ENCODE measurements at places on chromosomes 7 and 10.

- no peak for DNase-seq
Measured at GRCh38 chr7:140998715-140999114, 16.0 kb downstream of the MRPS33 start.

DNA sequence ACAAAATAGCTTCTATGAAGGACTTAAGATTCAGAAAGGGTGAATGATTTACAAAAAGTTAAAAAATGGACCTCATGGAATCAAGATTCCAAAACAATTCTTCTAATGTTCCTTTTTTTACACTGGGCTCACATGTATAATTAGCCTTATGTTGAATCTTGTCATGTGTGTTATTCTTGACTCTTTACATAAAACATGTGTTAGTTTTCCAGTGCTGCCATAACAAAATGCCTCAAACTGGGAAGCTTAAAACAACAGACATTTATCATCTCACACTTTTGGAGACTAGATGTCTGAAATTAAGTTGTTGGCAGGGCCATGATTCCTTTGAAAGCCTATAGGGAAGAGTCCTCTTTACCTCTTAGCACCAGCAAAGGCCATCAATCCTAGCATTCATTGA is 192.5 kb upstream of the SORCS1 start:
- no peak for DNase-seq

GRCh38 chr10:114881417-114881816 is 56.6 kb upstream of the TRUB1 start:
- no peak for DNase-seq

- DNase-seq = no peak
Measured at GRCh38 chr10:3850999-3851937, 66.3 kb upstream of the KLF6 start.

- no peak for DNase-seq
Measured at GRCh38 chr7:30241767-30242166, 42.6 kb upstream of the ZNRF2 start.

- no peak for DNase-seq
Measured at GRCh38 chr7:142024547-142024946, 28.9 kb downstream of the MGAM start.

DNA sequence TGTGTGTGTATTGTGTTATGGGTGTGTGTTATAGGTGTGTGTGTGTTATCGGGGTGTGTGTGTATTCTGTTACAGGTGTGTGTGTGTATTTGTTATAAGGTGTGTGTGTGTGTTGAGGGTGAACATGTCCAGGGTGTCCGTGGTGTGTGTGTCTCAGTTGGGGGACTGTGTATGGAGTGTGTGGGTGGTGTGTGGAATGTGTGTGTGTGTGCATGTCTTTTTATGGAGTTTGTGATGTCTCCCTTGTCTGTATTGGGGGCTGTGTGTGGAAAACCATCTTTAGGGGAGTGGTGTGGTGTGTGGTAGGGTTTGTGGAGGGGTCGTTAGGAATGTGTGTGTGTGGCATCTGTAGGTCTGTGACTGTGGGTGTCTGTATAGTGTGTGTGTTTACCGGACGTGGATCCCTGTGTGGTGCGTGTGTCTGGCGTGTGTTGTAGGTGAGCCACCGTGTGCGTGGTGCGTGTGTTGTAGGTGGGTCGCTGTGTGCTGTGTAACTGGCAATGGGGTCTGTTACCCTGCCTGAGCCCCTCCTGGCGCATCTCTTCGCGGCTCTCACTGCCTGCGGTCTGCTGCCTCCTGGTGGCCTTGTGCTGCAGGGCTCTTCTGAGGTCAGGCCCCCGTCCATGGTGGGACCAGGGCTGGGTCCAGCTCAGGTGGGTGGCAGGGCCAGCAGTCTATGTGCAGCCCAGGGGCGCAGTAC is 61.7 kb downstream of the PALD1 start:
- peak; percentile 37 for DNase-seq

GRCh38 chr7:105653441-105654005 is 72.2 kb upstream of the EFCAB10 start:
- DNase-seq = no peak

DNA sequence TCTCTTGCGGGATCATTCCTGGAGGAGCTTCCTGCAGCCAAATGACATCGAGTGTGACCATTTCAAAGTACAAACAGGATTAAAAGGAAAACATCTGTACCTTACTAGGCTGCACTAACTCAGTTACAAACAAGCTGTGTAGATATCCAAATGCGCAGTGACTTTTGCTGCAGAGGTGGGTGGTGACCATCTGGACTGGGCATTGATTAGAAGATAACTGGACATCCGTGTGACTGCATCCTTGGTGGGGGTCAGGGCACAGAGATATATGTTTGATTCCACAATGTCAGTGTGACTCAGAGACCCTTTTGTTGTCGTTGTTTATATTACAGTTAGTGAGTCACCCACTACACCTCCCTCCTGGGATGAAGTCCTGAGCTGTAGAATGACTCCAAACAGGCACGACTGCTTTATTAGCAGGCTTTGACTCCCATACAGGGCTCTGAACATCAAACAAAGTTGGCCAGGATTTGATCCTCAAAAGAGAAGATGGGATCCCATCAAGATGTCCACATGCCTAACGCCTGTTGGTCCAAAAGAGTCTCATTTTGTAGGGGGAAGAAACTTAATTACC is 56.7 kb upstream of the SDK1 start:
- DNase-seq = no peak

- no peak for DNase-seq
Measured at GRCh38 chr7:130409067-130409711, 28.9 kb downstream of the CPA1 start.

GRCh38 chr10:94614558-94614957 is 69.0 kb downstream of the HELLS start:
- no peak for DNase-seq

- DNase-seq = no peak
Measured at GRCh38 chr10:68566351-68566750, 6.2 kb downstream of the TET1 start.

- DNase-seq = no peak
Measured at GRCh38 chr7:149884541-149884940, 10.8 kb downstream of the ATP6V0E2 start.

- no peak for DNase-seq
Measured at GRCh38 chr7:131074043-131074442, 253.6 kb upstream of the MKLN1 start.

GRCh38 chr10:43225004-43225786 is 41.7 kb downstream of the RASGEF1A start:
- DNase-seq = peak; percentile 23

GRCh38 chr7:80957226-80957777 is 38.5 kb upstream of the SEMA3C start:
- no peak for DNase-seq

- no peak for DNase-seq
Measured at GRCh38 chr10:90925079-90926029, 4.5 kb upstream of the ANKRD1 start.

DNA sequence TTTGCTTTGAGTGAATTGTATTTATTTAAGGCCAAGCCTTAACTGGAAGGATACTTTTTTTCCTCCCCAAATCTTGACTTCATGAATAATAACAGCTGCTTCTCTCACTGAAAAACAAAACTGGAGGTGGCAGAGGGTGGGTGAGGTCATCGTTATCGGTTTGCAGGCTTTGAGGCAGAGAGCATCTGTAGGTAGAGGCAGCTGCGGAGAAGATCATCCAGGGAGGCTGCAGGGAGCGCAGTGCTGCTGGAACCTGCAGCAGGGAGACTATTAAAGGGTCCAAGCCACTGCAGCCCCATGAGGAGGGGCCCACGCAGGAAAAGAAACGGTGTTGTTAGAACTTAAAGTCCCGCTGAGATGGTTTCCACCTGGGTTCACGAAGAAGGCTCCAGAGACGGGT is 112.1 kb upstream of the SDK1 start:
- no peak for DNase-seq

- DNase-seq = peak; percentile 49
Measured at GRCh38 chr10:119341459-119342301, 134.3 kb downstream of the GRK5 start.

DNA sequence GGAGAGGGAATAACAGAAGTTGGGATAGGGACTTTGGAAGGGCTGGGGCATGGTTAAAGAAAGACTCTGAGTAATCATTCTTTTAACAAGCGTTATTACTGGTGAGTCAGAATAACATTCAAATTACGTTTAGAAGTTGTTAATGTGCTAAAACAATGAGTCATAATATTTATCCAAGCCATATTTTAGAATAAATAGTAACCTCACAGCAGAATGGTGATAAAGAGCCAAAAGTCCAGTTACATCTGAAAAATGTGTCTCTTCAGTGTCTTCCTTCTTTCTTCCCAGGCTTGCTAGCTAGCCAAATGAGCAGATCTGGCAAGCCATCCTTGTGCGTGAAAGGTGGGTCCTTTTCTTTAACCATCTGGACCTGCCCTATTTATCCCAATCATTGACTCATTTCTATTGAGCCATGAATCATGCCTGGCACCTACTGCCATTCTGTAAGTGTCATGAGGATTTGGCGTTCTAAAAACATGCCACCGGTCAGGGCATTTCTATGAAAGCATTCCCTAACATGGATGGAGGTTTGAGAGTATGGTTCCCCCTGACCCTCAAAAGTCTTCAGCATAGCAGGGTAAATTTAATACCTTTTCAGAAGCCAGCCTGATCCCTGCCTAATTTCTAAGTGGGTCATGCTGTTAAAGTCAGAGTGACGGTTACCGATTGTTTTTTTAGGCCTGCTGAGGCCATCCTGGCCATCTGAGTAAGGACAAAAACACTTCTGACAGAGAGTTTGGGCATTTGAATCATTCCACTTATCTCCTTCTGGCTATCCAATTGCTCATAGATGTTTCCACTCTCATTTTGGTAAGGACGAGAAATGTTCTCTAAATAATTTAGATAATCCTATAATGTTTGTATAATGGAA is 26.9 kb downstream of the MYPN start:
- no peak for DNase-seq

DNA sequence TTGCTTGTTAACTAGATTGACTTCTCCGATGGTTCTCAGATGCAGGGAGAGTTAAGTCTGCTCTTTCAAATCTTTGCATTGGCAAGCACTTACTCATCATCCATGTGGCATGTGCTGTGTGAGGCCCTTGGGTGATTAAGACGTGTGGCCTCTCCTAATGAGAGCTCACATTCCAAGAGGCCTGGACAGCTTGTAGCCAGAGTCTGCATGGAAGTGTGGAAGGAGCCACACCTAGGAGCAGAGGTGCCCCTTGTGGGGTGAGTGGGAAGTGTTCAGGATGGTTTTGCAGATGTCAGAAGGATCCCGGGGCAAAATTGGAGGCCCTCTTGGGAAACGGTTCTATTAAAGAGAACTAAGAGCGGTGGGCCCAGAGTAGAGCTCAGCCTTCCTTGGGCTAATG is 225.9 kb downstream of the PAXIP1 start:
- DNase-seq = no peak

DNA sequence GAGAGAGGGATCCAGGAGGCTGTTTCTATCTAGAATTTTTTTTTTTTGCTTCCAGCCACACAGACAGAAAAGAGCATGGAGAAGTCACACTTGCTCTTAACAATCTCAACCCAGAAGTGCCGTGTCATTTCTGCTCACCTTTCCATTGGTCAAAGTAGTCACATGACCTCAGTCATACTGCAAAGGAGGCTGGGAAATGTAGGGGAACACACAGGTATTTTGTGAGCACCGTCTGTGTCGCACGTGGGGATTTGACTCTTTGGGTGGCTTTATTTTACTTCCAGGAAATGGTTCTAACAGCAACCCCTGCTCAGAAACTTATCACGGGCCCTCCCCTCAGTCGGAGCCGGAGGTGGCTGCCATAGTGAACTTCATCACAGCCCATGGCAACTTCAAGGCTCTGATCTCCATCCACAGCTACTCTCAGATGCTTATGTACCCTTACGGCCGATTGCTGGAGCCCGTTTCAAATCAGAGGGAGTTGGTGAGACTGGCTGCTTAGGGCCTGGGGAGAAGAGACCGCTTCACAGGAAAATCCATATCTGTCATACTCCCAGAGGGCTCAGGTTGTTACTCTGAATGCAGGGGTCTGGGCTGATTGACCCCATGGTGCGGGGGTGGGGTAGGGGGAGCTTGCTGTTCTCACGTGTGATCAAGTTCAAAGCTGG is 13.1 kb upstream of the CPA1 start:
- DNase-seq = no peak

- no peak for DNase-seq
Measured at GRCh38 chr10:101280511-101280910, 51.2 kb upstream of the LBX1 start.

DNA sequence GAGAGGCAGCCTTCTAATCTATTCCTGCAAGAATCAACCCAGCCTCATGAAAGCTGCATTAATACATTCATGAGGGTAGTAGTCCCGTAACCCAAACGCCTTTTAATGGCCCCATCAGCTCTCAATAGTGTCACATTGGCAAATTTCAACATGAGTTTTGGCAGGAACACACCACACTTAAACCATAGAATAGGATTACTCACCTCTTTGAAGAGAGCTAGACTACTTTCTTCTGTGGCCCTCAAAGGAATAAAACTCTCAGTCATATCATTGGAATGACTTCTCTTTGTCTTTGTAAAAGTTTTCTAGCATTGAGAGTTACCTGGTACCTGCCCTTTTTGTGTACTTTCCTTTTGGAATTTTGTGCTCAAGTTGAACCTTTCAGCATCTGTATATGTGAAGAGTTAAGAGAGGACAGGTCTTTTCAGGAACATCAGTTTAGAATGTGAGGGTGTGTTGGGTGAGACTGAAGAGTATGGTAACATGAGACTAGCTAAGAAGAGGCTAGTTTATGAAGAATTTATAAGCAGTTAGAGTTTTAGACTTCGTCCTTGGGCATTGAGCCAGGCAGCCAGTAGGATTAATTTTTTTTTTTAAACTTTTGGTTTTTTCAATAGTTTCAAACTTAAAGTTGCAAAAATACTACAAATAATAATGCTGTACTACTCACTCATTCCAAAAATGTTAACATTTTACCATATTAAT is 92.6 kb downstream of the MLLT10 start:
- no peak for DNase-seq

DNA sequence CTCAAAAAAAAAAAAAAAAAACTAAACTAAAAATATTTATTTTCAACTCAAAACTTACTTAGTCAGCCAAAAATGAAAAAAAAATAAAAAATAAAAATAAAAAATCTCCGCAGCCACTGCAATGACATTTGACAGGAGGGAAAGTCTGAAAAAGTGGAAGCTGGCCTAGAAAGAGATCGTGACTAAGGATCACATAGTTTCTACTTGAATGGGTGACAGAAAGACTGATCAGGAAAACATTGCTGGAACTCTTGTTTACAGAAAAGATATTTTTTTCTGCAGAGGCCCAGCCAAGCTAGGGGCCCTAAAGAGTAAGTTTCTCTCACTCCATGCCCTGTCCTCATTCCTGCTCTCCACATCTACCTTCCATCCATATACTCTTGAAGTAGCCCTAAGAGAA is 92.8 kb upstream of the KCND2 start:
- no peak for DNase-seq

DNA sequence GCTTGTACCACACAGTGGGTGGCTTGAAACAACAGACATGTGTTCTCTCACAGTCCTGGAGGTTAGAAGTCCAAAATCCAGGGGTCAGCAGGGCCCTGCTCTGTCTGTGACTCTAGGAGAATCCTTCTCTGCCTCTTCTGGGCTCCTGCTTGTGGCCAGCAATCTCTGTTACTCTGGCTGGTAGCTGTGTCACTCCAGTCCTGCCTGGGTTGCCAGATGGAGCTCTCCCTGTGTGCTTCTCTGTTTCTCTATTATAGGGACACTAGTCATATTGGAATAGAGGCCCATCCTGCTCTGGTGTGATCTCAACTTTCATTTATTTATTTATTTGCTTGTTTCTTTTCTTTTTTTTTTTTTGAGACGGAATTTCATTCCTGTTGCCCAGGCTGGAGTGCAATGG is 276.6 kb upstream of the GALNT17 start:
- no peak for DNase-seq

- no peak for DNase-seq
Measured at GRCh38 chr7:28433699-28434219, 21.4 kb downstream of the CREB5 start.

- DNase-seq = no peak
Measured at GRCh38 chr7:92723943-92724342, 112.4 kb downstream of the CDK6 start.

GRCh38 chr7:28136885-28137284 is 43.7 kb downstream of the JAZF1 start:
- no peak for DNase-seq

All from activated naive CD4-positive, alpha-beta T cell treated with anti-CD3 and anti-CD28 coated beads, Interleukin-2, amount 50 U/mL, for 72 hours (primary cell).